Stimulated activated CD4-positive, alpha-beta T cell treated with anti-CD3 and anti-CD28 coated beads, Interleukin-12 subunit alpha, Interleukin-12 subunit beta, amount 100 ng/mL, for 24 hours (primary cell): ENCODE measurements at places on chromosomes 2 and 18.

DNA sequence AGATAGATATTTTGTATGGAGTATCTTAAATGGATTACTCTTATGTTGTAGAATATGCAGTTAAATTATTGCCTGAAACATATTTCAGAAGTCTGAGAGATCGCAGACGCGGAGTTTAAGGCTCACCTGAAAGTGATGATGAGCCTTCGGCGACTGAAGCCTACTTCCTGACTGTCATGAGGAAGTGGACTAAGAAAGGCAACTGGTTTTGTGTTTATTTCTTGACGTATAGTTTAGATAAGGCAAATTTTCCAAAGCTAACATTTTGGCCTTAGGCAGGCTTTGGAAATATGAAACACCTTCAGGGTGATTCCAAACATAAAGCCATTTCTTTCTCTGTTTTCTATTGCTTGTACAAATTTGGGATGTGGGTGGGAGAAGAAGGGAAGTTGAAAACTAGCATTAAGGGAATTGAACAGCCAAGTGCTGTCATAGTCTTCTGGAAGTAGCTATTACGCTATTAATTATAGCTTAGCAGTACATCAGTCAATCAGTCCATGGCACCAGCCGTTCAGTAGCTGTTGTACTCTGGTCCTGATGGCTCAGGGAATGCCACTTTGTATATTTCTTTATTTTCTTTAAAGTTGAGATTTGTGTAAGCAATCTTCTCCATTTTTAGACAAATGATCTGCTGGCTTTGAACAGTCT is 1.5 kb downstream of the GRHL1 start:
- no peak for DNase-seq

- DNase-seq = no peak
Measured at GRCh38 chr2:120747706-120748105, 12.0 kb downstream of the GLI2 start.

DNA sequence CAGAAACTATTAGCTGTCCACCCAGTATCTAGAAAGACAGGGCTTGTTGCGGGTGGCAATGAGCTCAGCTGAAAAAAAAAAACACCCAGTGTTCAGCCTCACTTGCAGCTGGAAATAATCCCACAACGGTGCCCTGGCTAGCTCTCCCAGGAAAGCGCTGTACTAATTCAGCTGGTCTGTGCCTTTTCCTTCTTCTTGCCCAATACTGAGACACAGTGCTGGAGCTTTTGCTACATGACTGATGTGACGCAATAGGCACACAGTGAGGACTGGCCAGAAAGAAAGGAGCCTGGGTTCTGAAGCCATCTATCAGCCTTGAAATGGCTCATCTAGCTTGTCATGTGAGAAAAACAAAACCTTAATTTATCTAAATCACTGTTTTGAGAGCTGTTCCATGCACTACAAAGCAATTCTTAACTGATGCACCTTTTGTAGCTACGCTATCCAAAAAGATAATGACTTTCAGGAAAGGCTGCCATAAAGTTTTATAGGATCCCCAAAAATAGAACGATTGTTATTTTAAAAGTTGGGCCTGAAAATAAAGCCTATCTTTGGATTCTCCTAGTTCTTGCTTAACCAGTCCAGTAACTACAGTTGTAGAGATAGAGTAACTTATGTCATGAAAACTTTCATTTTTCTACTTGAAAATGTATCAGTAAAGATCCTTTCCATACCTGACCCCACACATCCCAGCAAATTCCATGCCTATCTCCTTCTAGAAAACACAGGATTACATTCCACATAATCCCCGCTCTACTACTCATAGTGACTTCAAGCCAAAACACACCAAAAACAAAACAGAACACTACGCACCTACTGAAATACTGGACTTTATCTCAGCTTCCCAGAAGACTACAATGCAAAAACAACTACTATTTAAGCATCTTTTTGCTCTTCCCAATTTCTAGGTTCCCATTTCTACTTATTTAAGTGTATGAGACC is 15.9 kb downstream of the KIDINS220 start:
- no peak for DNase-seq

GRCh38 chr18:11496526-11497172 is 112.7 kb upstream of the SLC35G4 start:
- no peak for DNase-seq

- DNase-seq = no peak
Measured at GRCh38 chr2:85399183-85399455, 11.0 kb downstream of the CAPG start.

GRCh38 chr2:150232321-150232720 is 255.1 kb downstream of the RND3 start:
- DNase-seq = no peak

DNA sequence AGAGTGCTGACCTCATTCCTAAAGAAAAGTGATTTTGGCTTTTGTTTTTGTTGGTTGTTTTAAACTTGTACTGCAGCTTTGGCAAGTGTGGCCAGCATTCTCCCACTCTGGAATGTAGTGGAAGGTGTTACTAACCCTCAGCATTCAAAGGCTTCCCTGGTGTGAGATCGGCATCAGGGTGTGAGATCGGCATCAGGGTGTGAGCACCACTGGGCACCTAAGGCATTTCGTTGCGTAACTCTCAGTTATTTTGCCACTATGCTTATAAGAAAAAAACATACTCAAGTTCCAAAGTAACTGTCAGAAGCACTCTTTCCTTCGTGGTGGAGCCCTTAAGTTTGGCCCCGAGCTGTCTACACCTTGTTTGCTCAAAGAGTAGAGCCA is 1.7 kb downstream of the CYBRD1 start:
- DNase-seq = no peak

DNA sequence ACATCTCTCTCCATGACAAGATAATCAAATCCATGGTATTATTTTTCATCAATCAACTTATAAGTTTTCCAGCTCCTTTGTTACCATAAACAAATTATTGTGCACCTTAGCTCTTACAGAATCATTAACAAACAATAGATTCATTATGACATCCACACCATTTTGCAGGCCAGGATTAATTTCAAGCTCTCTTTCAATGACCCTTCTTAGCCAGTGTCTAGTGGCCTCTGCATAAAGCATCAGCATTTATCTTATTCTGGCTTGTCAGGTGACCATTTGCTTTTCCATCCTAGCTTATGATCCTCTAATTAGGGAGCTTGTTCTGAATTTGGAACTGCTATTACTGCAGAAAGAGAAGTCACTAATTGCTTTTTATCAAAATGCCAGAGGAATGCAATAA is 806.2 kb upstream of the CHAC2 start:
- DNase-seq = no peak

GRCh38 chr2:100283724-100284501 is 38.4 kb downstream of the LONRF2 start:
- DNase-seq = no peak

- DNase-seq = no peak
Measured at GRCh38 chr2:46300406-46300832, 3.2 kb downstream of the EPAS1 start.

- no peak for DNase-seq
Measured at GRCh38 chr18:62399781-62400308, 74.7 kb downstream of the TNFRSF11A start.

- no peak for DNase-seq
Measured at GRCh38 chr2:69168144-69168813, 155.3 kb downstream of the ANTXR1 start.

- no peak for DNase-seq
Measured at GRCh38 chr18:12455496-12455895, 47.8 kb downstream of the PRELID3A start.

- DNase-seq = no peak
Measured at GRCh38 chr2:64607381-64608304, 46.1 kb downstream of the SERTAD2 start.

DNA sequence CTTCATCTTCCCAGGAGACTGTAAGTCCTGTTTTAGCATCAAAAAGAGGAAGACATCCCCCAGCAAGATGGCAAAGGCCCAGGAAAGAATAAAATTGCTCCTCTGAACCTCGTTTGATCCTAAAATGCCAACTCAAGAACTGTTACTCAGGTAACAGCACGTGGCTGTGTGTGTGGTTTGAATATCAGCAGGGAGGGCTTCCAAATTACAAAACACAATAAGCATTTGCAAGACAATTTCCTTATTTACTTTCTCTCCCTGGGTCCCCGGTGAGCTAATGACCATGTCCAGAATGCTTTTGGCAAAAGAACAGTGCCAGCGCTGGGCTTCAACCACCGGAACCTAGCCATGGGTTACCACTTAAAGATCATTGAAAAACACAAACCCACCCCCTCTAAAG is 163.6 kb downstream of the C1D start:
- DNase-seq = no peak

GRCh38 chr2:28401411-28401810 is 8.8 kb downstream of the FOSL2 start:
- no peak for DNase-seq

DNA sequence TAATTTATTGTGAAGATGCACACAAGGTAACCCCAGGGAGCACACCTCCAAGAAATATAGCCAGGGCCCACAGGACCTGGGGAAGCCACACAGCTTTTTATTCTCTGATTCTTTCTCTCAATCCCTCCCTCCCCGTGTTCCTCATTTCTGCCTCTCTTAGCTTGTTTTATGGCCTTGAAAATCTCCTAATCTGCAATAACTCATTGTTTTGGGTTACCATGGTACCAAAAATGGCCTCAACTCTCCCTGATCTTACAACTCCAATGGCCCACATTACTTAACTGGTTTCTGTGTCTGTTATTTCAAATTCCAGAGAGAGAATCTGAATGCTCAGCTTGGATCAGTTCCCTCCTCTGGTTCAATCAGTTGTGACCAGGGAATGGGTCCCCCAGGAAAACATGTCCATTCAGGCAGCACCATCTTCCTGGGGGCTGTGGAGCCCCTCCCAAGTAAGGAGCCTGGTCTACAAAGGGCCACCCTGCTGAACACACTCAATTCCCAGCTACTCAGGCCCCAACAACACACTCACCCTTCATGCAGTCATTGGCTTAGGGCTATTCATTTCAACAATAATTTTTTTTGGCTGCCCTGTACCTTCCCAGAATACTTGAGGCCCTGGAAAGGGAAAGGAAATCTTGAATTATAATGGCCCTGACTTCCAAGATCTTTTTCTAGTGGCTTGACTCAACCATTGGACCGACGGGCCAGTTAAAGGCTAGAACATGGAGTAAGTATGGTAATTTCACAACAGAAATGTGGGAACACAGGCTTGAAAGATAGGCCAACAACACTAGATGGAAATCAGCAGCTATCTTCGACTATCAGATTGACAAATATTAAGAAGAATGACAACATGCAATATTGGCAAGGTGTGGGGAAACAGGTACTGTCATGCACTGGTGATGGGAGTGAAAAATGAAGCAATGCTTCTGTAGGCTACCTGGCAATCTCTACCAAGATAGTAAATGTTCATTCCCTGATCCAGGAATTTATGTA is 41.6 kb upstream of the ST3GAL5 start:
- no peak for DNase-seq

DNA sequence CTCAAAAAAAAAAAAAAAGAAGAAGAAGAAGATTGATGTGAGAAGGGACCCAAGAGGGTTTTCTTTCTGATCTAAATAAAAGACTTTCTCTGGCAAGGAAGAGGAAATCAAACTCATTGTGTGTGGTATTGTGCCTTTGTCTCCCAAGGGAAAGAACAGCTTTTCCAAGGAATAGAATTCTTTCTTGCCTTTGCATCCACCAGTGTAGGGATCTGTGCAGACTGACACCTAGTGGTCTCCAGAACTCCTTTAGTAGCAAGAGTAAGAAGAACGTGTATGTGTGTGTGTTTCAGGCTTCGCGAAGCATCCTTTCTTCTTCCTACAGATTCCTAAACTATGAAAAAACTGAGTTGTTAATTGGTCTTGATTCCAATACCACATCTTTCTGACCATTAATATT is 33.5 kb upstream of the CRIM1 start:
- no peak for DNase-seq

DNA sequence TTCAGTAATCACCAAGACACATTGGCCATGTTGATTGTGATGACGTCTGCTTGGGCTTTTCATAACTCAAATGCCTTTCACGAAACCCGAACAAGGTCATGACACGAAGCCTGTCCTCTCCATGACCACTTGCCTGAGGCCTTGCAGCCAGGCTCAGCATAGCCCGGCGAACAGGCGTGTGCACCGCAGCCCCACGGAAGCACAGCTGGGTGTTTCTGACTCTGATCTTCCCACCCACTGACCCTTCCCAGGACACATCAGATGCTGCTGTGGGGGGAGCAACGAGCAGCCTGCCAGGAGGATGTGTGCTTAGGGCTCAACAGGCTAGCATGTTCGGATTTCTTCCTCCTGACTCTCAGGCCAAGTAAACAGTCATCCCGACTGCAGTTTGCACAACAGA is 369.4 kb upstream of the SALL3 start:
- no peak for DNase-seq

- DNase-seq = no peak
Measured at GRCh38 chr18:54607213-54608027, 16.4 kb downstream of the DYNAP start.

- DNase-seq = no peak
Measured at GRCh38 chr2:206920951-206921350, 18.4 kb upstream of the CPO start.

DNA sequence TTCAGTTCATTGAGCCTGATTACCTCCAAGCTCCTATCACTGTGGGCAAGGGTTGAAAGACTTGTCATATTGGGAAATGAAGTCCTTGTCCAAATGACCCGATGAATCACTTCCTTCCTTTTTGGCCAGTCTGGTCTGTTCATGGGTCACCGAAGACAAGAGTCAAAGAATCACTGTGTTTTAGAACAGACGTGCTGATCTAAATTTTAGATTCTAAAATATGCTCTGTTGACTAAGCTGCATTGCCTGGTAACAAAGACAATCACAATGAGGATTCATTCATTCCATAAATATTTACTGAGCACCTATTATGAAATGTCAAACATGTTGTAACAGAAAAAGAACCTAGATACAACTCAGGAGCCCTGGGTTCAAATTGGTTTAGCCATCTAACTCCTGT is 99.4 kb upstream of the RND3 start:
- DNase-seq = no peak

DNA sequence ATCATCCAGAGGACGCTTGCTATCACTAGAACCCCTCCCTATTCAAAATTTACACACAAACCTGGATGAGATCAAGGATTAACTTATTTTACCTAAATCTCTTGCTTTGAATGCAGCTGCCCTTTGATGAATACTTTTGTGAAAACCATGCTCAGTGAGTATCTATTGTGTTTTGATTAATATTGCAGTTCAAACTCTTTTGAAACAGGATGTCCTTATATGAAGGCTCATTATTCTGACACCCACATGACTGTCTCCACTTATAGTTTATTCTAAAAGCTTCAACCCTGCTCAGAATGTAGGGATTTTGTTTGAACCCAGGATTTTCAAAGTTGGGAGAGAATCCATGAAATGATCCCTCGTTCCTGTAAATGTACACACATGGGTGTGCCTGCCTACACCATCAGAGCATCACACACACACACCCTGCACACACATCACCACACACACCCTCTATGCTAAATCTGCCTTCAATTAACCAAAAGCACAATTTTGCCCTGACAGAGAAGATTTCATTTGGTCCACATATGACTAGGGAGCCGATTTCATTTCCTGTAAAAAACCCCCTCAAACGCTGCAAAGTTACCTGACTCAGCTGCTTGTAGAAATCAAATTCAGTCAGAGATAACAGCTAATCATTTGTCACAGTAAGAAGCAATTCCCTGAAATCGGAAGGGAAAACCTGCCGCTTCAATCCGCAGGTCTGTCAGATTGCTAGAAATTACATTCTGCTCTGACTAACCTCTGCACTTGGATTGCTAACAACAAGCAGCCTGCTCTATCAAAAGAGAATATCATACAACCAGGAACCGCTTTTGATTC is 65.2 kb downstream of the ZEB2 start:
- no peak for DNase-seq
